T follicular helper cell (primary cell): ENCODE measurements at places on chromosomes 3 and 15.

DNA sequence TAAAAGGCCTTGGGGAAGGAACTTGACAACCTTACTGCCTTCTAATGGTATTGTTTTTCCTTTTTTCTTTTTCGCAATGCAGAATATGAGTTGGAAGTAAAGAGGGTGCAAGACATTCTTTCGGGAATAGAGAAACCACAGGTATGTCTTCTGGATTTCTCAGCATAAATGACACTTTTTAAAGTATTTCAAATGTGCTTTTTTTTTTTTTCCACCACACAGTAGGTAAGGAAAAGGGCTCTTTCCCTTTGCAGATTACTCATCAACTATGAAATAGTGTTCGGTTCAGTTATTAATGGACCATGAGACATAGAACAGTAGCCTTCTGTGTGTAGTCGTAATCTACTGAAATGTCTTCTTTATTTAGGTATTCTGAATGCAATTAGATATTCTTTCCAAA is 162.4 kb downstream of the GHSR start:
- no peak for DNase-seq

DNA sequence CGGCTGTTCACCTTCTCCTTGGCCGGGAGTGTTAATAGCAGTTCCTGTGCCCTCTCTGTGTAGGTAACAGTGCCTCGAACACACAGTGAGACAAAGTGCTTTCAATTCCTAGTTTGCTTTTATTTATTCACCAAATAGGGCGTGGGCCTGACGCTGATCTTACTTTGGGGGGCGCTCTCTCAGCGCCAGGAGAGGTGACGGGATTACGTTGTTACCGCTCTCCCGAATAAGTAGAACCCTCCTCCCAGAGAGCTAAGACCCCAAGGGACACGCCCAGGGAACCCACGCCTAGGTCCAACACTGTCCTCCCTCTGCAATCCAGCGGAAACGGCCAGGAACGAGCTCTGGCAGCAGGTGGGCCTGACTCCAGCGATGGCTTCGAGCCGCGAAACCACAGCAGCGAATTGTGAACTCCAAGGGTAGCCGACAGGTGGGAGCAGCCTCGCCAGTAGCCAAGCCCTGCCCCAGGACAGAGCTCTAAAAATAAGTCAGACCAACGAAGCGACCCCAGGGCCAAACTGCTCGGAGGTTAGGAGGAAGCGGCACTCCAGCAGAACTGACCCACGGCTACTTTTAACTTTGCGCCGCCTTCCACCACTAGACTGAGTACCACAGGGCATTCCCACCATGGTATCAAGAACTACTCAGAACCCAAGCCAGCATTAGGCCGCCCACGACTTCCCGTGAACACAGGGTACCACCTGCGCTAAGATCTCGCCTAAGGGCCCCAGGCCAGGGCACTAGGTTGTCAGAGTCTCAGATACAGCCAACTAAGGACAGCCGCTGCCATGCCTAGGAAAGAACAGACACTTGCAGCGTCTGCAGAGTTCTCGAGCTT is 1.6 kb upstream of the SIN3A start:
- DNase-seq, result peak; percentile 25

GRCh38 chr3:46361408-46362283 is 7.7 kb downstream of the CCR2 start:
- DNase-seq, result no peak

DNA sequence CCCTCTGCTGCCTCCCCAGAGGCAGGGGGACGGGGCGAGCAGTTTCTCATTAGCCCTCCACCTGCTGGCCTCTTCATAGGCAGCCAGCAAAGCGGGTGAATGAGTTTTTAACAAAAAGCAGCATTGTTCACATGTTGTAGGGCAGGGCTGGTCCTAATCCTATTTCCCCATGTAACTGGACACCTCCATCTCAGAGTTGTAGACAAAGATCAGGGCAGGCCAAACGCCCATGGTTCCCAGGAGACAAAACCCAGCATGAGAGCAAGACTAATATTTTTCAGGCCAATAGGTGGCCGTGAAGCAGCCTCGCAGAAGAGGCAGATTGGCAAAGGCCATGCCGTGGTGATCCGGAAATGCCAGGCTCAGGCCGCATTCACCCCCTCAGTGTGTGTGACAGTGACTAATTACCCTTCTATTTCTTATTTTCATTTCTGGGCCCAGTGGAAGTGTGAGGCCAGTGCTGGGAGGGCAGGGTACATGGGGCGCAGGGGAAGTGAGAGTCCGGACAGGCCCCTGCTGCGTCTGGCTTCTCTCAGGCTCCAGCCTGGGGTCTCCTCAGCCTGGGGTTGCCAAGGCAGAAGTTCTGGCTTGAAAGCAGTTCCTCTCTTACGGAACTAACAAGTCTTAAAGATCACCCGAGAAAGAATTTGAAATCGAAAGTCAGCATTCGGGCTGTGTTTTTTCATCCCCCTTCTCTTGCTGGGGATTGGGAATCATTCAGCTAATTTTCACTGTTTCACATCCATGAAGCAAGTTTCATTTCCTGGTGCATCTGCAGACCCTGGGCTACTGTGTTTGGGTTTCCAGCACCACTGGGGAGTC is 64.8 kb downstream of the BOC start:
- no peak for DNase-seq

DNA sequence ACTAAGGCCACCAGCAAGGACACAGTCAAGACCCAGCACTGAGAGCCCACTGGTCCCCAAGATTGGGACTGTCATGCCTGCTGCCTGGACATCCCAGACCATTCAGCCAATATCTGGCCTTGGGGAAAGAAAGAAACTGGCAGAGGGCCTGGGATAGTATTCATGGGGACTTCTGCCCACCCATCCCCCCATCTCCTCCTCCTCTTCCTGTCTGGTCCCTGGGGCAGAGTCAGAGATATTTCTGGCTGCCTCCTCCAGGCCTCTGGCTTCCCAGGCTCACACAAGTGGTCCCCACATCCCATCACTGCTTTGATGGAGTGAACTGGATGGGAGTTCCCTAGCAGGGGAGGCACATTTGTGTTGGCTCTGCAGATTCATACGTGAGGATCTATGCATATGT is 4.2 kb upstream of the RASL12 start:
- no peak for DNase-seq

GRCh38 chr3:16522834-16523233 is 9.3 kb upstream of the RFTN1 start:
- no peak for DNase-seq

GRCh38 chr15:56471440-56472069 is 6.6 kb upstream of the MNS1 start:
- DNase-seq, result no peak

DNA sequence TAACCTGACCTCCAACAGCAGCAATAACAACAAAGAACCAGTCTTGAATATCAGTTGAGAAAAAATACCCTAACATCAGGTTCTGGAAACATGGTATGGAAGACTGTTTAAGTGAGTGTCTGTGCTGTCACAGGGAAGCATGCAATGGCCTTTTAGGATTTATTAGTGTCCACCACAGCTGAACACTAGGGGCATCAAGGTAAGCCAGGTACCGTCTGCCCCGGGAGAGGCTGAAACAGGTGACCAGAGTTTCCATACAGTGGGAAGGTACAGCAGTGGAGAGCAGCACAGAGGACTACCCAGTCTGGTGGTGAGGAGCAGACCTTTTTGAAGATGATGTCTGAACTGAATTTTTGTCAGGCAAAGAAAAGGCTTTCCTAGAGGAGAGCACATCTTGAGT is 18.4 kb downstream of the ZDHHC23 start:
- no peak for DNase-seq

DNA sequence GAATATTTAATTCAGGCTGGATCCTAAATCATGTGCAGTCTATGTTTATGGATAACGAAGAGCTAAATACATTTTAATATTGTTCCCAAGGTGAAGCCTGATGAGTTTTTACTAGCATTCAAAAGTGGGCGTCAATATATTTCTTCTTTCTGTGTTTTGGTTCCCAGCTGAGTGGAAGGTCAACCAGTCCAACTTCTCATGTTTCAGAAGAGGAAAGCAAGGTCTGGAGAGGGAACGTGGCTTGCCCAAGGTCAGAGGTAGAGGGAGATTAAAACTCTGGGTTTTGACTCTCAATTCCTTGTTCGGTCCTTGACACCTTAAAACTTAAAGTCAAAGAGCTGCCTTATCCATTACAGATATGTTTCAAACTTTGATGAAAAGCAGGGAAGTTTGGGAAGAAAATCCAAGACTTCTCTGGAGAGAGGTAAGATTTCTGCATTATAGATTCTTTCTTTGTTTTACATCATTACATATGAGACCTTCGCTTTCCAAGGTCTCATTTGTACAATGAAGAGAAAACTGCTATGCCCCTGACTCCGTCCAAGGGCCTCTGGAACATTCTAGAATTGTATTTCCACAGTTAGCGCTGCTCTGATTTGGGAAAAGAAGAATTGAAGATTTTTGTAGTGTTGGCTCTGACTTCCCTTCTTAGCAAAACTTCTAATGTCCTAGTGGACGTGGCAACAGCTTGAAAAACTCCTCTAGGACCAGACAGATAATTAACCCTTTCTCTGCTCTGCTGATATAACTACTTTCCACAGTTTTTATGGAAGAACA is 57.7 kb upstream of the HES1 start:
- DNase-seq, result no peak

DNA sequence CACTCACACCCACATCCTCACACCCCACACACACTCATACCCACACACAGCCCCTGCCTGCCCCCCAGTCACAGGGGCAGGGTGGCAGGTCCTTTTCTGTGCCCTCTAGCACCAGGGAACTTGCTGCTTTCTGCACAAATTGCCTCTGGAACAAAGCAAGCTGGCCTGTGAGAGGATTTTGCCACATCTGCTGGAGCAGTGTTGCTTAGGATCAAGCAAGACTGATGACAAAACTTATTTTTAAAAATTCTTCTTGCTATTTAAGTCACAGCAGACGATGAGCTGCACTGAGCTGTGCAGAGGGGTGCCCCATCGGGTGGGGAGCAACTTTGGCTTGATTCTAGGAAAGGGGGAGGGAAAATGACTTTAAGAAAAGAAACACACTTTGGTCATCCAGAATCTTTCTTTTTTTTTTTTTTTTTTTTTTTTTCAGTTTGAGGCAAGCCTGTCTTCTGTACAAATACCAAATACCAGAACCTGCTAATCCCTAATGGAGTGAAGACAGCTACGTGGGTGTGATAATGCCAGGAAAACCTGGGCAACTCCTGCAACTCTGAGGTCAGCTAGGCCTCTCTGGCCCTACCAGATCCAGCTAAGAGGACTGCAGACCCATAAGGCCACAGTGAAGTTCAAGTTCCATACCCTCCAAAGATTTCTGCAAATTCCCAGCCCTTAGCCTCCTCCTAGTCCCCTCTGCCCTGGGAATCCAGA is 195.3 kb downstream of the ABHD5 start:
- no peak for DNase-seq

GRCh38 chr15:22979238-22980188 is 655 bp downstream of the CYFIP1 start:
- no peak for DNase-seq

DNA sequence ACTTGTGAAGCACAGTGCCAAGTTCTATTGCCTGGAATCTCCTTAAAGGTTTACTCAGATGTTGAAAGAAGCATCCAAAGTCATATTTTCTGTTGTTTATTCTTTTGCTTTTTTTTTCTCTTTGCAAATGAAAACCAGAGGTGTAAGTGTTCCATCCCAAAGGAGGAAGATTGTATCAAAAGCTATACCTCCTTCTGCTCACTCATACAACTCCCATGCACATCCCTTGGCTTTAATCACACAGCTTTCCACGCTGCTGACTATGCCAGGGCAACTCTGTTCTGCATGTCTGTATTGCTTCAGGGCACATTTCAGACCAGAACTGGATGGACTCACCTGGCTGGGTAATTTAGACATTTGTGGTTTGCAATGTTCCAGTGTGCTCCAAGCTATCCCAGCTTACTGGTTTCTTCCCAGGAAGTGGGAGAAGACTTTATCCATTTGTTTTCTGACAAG is 399.6 kb upstream of the TBL1XR1 start:
- no peak for DNase-seq

DNA sequence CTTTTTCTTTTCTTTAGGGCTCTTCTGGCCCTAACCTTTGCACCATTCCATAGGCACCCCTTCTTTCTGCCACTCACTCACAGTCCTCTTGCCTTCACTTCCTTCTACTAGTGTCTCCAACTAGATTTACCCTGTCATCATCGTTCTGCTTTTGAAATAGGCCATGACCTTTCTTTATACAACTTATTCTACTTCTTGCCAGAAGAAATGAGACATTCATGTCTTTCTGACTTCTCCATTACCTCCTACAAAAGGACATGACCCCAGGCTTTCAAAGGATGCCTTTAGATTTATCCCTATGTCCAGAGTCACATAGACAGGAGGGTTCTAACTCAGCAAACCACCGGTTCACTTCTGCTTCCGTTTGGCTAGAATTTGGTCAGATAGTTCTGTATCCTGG is 336.4 kb upstream of the LRRFIP2 start:
- DNase-seq, result no peak

DNA sequence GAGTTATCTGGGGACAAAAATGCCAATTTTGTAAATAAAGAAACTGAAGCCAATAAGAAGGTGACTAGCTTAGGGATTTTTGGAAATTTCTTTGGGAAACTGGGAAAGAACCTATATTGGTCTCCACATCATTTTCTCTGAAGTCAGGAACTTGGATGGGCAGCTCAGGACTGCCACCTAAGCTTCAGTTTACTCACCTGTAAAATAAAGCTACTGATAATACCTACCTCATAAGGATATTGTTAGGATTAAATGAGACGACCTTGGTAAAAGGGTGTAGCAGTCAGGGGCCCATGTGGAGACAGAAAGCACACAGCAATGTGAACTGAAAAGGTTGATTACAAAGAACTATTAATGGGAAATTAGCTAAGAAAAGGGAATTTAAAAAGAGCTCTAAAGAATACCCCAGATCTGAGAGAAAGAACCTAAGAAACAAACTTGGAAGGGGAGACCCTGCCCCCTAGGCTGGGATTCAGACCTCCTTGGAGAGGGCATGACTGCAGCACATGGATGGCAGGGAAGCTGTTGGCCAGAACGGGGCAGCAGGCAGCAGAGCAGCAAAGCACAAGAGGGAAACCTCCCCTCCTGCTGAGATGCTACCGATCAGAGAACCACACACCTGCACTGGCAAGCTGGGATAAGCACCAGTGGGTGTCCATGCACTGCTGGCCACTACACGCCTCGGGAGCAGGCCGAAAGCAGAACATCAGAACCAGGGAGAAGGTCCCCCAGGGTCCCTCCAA is 83.7 kb upstream of the THBS1 start:
- DNase-seq, result no peak

DNA sequence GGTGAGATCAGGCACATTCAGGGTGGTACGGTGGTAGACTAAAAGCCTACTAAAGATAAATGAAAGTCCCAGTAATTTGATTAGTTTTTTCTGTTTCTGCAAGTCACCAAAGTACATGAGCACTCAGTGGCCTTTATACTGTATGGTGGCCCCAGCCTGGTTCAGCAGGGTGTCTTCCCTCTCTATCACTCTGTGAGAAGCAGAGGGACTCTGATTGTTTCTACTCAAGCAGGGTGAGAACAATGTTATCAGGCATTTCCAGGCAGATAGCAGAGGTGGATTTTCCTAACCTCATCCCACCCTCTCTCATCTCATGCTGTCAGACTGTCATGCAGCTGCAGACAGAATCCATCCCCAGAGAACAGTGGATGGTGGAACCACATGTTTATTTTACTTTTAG is 71.5 kb upstream of the BFSP2 start:
- DNase-seq, result no peak

DNA sequence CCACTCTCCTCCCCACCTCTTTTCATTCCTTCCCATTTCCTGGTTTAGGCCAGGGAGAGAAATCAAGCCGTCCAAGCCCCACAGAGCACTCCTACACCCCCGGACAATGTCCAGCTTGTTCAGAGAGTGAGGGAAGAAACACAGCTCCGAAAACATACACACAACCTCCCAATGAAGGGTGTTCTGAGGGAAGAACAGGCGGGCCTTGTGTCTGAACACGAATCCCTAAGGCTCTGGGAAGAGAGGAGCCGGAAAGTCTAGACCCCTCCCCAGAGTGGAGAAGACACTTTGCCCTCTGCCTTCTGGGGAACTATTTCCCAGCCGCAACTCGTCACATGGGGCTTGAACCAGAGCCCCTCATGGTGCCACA is 30.5 kb downstream of the ACAN start:
- DNase-seq, result no peak
